Stimulated activated CD4-positive, alpha-beta T cell treated with anti-CD3 and anti-CD28 coated beads, Interleukin-12 subunit alpha, Interleukin-12 subunit beta, amount 100 ng/mL, for 48 hours (primary cell): ENCODE measurements at places on chromosomes 13 and 19.
A peak's percentile ranks its signal among the peaks of the same experiment; 100 is the strongest.

DNA sequence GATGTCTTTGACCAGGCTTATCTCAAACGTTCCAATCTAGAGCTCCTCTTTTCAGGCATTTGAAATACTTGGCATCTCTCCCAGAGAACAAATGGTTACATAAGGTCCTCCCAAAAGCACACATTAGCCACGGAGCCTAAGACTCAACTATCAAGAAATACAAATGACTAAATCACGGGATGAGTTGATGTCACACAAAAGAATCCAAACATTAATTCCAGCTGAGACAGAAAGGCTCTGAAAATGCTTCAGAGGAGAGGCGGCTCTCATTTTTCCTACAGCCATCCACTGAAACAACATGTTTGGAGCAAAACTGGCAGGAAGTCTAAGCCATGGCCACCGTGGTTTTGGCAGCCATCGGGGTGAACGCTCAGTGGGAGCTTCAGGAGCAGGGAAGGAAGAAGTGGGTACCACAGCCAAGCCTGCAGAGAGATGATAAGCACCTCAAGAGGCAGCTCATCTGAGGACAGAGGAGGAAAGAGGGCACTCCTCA is 122.5 kb downstream of the STK24 start:
- no peak for DNase-seq

GRCh38 chr13:54424344-54424743 is 1395.7 kb downstream of the OLFM4 start:
- no peak for DNase-seq

- DNase-seq = no peak
These were observed 2.3 kb upstream of the LYPD3 start for GRCh38 chr19:43467730-43468129.

GRCh38 chr19:30074741-30075715 is 133.0 kb downstream of the URI1 start:
- no peak for DNase-seq

DNA sequence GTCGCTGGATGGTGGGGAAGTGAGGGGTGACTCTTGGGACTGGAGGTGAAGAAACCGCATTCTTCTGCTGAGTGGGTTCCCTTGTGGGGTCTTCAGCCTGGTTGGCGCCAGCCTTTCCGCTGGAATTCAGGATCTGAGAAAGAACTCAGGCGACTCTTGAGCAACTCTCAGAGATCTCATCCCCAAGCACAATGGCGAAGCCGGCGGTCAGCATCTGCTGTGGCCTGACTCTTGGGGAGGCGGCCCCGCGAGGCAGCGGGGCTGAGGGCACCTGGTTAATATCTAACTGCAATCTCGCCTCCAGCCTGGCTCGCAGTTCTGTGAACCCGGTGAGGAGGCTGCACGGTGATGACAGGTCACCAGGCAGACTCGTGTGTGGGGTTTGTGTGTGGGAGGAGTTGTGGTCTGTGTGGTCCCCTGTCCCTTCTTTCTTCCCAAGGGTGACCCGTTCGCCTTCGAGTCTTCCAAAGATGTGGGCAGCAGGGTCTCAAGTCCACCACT is 883 bp downstream of the ZNF441 start:
- no peak for DNase-seq

DNA sequence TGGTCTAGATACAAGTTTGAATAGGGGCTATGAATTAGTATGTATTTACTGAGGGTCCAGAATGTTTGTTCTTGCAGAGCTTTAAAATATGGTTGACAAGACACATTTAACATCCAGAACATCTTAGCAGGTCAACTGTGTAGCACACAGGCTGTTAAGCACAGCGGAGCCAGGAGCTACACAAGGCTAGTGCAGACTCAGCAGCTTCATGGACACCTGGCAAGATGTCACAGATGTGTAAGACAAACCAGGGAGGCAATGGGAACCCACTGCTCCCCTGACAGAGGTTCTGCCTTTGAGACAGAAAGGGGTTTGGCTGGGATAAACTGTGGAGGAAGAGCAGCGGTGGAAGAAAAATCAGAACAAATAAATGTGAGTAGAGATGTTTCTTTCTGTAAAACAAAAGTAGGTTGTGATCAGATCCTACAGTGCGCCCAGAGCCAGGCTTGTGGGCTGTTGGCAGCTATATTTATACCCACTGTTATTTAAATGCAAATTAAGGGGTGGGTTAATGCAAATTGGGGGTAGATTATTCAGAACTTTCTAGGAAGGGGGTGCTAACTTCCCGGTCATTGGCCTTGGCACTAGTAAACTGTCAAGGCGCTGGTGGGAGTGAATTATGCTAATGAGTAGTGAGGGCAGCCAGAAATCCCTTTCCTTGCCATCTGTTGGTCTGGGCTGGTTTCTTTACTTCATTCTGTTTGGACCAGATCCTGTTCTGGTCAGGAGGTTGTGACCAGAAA is 33.0 kb downstream of the MIPEP start:
- DNase-seq = no peak

GRCh38 chr19:14561249-14561648 is 10.6 kb downstream of the NDUFB7 start:
- no peak for DNase-seq

DNA sequence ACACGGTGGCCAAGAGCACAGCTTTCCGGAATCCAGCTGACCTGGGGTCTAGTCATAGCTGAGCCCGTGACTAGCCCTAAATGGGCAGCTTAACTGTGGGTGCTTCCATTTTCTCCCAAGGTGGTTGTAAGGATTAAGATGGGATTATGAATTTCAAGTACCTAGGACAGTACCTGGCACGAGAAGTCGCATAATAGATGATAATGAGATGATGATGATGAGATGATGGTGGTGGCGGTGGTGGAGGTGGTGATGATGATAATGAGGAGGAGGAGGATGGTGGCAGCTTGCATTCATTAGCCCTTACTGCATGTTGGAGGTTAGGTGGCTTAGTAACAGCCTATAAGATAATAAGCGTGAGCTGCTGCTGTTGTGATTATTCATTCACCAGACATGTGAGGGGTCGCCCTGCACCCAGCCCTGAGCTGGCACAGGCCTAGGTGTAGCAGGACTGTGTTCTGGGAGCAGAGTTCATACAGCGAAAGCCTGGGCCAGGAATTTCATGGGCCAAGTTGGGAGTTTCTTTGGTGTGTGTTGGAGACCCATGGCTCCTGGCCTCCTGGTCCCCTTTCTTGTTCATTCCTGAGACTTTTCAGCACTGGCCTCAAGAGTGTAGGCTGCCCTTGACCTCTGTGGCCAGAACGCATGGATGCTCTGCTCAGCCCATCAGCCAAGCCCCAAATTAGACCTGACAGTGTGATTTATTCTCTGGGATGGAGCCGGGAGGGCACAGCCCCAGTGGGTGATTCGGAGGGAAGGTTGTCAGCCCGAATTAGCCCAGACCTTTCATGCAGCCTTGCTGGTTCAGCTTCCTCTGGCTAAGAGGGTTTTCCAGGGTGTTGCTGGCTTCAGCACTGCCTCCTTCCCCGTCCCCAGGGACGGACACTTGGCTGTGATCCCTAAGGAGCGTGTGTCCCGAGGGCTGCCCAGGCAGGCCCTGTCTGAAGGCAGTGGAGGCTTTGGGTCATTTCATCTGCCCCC is 128.8 kb downstream of the SIPA1L3 start:
- no peak for DNase-seq

- DNase-seq = no peak
These were observed 2.8 kb downstream of the PRMT1 start for GRCh38 chr19:49679771-49680413.

- DNase-seq = no peak
These were observed 53.5 kb downstream of the PTPRS start for GRCh38 chr19:5287066-5287465.

GRCh38 chr19:39430675-39431593 is 4.8 kb downstream of the RPS16 start:
- DNase-seq = no peak

DNA sequence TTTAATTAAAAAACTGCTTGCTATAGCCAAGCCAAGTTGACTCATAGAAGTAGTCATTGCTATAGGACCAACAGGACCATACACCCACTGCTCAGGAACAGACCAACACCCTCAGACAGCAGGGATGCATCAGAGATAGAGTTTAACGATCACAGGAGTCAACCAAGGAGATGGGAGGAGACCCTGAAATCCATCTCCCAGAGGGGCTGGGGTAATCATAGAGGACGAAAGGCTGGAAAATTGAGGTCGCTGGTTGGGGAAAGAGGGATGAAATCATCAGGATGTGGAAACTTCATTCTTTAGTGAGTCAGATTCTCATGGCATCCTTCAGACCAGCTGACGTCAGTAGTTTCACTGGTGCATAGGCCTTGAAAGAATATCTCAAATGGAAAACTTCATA is 160.4 kb upstream of the GPC6 start:
- DNase-seq = no peak

GRCh38 chr19:6996810-6997209 is 24.4 kb downstream of the MBD3L2B start:
- no peak for DNase-seq

- DNase-seq = no peak
These were observed 11.4 kb upstream of the FUT5 start for GRCh38 chr19:5881543-5882299.

GRCh38 chr13:47723898-47724297 is 277.2 kb downstream of the SUCLA2 start:
- no peak for DNase-seq

- no peak for DNase-seq
These were observed 12.7 kb upstream of the KBTBD6 start for GRCh38 chr13:41145136-41145908.

GRCh38 chr19:51710163-51710562 is 13.6 kb downstream of the HAS1 start:
- no peak for DNase-seq

GRCh38 chr19:33825556-33825955 is 28.9 kb downstream of the KCTD15 start:
- no peak for DNase-seq

GRCh38 chr19:38505958-38506357 is 72.5 kb downstream of the RYR1 start:
- DNase-seq = no peak

- DNase-seq = no peak
These were observed 91.2 kb upstream of the FBXL3 start for GRCh38 chr13:77118134-77118533.

DNA sequence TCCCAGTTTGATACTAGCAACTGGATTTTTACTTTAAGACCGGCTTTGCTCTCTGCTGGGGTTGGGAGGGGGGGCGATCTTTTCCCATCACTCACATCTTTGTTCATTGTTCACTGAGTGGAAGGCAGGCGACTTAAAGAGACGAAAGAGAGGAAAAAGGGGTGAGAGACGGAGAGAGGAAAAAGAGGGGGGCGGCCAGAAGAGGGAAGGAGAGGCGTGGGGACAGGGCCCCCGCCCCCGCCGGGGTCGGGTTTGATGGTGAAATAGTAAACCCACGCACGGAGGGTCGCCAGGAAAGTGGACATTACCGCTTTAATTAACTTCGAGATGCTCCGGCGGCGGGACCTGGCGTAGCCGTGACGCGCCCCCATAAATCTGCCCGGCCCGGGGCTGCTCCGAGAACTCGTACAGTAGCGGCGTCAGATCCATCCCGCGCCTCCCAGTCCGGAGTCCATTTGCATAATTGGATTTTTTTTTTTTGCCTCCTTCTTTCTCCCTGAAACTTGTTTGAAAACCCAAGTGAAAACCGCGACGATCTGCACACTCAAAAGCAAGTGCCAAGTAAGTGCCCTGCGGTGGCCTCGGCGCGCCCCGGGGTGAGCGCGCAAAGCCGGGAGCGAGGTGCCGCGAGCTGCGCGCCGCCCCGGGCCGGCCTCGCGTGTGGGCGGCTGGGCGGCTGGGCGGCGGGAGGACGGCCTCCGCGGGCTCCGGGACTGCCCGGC is 143.9 kb upstream of the ZNF536 start:
- DNase-seq = no peak

- peak; percentile 6 for DNase-seq
These were observed 38.7 kb downstream of the ADGRE1 start for GRCh38 chr19:6925801-6926751.

DNA sequence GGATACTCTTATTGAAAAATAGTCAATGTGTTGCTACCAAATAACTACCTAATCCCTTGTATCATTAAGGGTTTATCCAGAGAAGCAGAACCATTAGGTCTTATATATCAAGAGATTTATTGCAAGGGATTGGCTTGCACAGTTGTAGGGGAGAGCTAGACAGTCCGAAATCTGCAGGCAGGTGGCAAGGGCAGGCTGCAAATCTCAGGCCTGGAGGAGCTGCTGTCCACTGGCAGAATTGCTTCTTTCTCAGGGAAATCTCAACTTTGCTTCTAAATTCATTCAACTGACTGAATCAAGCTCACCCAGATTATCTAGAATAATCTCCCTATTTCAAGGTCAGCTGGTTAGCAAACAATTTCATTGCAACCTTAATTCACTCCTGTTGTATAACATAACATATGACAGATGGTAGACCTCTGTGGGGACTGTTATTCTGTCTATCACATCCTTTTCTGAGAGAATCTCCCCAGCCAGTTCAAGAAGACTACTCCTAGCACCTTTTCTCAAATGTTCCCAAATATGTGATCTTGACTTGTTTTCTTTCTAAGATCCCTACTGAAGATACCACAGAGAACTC is 194.2 kb downstream of the NHLRC3 start:
- no peak for DNase-seq

DNA sequence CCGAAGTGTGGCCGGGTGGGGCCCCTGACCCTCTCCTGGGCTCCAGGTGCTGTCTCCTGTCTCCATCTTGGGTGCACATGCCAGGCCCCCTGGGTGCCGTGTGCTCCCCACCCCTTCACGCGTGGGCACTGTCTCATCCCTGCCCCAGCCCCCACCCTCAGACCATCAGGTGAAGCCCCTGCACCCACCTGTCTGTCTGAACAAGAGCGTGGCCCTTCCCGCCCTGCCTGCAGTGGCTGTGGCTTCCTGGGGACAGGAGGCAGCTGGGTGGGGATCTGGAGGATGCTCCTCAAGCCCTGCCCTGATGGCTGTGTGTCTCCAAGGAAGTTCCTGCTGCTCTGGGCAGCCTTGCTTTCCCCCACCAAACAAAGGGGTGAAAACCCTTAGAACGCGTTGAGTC is 2.2 kb downstream of the PRR22 start:
- DNase-seq = no peak

DNA sequence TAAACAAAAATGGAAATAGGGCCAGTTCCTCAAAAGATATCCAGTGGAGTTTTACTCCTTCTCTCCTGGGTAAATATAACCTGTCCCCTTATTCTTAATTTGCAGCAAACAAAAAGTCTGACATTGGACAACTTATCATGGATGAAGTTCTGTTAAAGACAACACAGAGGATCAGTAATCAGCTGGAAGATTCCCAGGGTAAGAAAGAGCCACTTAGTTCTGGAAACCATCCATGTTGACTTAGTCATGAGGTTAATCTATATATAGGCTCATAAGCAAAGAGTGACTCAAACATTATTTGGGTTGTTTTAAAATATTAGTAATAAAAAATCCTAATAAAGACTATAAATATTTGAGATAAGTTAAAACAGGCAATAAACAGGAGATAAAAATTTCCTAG is 40.5 kb upstream of the EBPL start:
- no peak for DNase-seq

- no peak for DNase-seq
These were observed 137.0 kb downstream of the KCNRG start for GRCh38 chr13:50152224-50152623.
